Upper lobe of left lung (tissue), 6 donors: ENCODE measurements at places on chromosomes 2 and 18. TPM values are rescaled to one million over a fixed set of nuclear protein-coding genes. Genes with fewer than 3 reads are reported as not detected.

The DNAJC5G gene
- not detected for total RNA-seq

The RPRM gene
- not detected for total RNA-seq

The HOXD12 gene
- total RNA-seq: not detected

The EN1 gene
- not detected for total RNA-seq

The ARL4C gene
- 19.9 TPM for total RNA-seq

The RAPH1 gene
- total RNA-seq: 52.1 TPM

The TMEM200C gene
- total RNA-seq: not detected

The C2orf78 gene
- not detected for total RNA-seq

The TYW5 gene
- total RNA-seq: 3.1 TPM

The FBXO15 gene
- total RNA-seq: 5.2 TPM

The COA5 gene
- 37.3 TPM for total RNA-seq

The KCNIP3 gene
- 2.3 TPM for total RNA-seq

The KLHL29 gene
- 29.5 TPM for total RNA-seq
